ENCODE measurements at places on chromosomes 2 and 18. TPM values are rescaled to one million over a fixed set of nuclear protein-coding genes. Genes with fewer than 3 reads are reported as not detected.

DNA sequence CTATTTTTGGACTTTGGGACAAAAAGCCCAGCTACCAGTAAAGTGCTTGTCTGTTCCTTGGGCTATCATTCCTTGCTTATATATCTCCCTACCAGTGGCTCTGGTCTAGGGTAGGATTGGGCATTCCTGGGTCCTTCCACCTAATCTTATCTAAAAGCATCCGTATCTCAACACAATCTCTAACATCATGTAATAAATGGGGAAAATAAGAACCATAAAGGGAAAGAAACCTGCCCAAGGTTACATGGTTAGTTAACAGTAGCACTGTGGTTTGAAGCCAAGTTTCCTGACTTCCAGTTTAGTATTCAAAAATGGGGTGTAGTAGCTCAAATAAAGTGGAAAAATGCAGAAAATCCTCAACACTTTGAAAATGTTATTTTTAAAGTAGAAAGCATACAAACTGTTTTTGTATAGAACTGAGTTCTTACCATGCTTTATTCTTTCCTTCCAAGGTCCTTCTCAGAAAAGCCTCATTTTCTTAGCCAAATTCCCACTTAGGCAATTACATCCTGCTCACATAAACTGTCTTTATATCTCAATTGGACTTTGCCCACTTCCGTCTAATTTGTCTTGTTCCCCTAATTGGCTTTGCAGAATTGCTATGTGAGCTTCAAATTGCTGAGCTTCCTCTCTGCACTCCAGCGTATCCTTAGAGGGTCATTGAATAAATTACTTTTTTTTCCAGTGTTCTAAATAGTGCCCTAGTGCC is 273.1 kb upstream of the UBE2E3 start:
- DNase-seq: no peak

- DNase-seq: no peak
Measured at GRCh38 chr2:890214-890613, 60.4 kb upstream of the SNTG2 start.

GRCh38 chr18:68083776-68084175 is 567.3 kb upstream of the DSEL start:
- no peak for DNase-seq

GRCh38 chr2:204157684-204158083 is 221.1 kb downstream of the ICOS start:
- DNase-seq: no peak

- DNase-seq: no peak
Measured at GRCh38 chr2:21427606-21428005, 303.8 kb downstream of the TDRD15 start.

Gene ANKRD29
- 10.6 TPM for total RNA-seq

DNA sequence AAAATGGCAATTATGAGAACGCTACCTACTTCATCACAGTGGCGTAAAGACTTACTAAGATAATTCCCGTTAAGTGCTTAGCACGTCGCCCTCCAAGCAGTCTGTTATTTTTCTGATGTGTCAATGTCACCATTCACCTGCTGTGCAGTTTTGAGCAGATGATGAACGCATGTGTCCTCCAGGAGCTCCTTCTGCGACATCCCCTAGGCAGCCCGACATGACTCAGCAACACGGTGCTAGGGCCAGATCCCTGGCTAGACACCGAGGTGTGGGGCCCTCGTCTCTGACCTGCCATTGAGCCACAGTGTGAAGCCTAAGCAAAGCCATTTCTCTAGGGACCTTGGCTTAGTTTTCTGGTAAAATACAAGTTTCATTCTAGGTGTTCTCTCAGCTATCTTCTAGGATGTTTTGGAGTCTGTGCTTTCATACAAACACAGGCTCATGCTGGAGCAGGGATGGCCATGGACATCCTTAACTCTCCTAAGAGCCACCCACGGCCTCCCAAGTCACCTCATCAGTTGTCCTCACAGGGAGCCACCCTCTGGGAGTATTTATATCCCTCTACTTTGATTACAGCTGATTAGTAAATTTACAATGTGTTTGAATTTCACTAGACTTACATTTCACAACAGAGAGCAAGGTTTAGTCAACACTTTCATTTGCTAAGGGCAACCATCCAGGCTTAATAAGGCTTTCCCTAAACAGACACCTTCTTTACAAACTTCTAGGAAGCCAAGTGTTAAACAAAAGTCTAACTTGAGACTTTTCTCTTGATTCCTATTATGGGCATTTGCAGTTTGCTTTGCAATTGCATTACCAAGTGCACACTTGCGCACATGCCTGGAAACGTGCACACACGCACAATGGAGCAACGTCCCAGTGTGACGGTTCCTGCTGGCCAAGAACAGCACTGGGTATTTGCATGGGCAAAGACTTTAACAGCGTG is 376.8 kb upstream of the ID2 start:
- no peak for DNase-seq

GRCh38 chr2:199727801-199728200 is 123.2 kb downstream of the FTCDNL1 start:
- DNase-seq: no peak

DNA sequence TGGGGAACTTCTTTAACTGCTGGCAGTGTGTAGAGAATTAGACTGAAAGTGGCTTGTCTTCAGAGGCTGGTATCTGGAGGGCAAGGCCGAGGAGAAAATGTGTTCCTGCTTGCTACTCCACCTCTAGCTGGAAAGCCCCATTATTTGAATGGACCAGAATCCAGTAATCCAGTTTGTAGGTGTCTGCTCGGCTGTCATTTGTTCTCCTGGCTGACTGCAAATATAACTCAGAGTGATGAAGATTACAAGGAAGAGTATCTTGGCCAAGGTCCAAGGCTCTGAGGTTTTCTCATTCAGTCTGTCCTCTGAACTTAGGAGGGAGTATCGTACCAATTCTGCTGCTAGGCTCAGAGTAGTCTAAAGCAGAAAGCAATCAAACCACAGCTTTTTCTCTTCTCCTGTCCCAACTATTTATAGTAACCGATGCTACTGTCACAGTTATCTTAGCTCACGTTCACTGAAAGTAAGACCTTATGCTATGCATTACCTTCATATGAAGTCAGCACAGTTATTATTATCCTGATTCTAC is 228.6 kb downstream of the SETBP1 start:
- peak; percentile 32 for DNase-seq

Gene ADRA2B
- total RNA-seq: not detected

DNA sequence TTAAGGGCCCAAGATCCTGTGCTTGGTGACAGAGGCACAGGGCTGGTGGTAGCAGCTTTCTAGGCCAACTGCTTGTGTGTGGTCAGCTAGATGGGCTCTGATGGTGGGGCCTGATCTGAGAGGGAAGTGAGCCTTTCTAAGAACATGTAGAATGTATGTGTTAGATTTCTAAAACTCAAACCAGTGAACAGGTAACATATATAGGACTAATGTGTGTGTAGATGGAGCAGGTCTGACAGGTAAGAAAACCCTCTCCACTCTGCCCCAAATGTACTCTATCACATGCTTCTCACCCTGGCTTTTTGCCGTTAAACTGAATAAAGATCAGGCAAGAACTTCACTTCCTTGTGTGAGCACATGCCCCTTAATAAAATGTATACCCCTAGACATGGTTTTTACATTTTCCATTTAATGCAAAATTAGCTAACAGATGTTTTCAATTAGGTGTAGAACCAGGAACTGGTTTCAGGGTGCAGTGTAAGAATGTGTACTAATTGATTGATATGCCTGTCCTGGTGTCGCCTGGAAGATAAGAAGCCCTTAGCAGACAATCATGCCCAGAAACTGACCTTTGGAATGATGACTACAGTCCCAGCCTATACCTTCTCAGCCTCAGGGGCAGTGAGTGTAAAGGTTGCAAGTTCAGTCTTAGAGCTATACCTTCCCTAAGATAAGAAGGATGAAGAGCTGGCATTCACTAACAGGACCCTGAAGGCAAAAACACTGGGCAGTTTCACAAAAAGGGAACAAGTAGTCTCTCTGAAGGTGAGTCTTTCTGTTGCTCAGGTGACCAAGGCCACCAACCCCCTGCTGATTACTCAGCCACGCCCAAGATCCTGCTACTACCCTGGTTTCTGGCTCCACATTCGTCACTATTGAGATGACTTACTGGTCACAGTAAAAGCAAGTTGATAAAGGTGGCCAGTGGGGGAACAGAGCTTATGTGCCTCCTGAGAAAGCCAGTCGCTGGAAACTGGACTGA is 71.2 kb downstream of the SPATS2L start:
- peak; percentile 73 for DNase-seq

DNA sequence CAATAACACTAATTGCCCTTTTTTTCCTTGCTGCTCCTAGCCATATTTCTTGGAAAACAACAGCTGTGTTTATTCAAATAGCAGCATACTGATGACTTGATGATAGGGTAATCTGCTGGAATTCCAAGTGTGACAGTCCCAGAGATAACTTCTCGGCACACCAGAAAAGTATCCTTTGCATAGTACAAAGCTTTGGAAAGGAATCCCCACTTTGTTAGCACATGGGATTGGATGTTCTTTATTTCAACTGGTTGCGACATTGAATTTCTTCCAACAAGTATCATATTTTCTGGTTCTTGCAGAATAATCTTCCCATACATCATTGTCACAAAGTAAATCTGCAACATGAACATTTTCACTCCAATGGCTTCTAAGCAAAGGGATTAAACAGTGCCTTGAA is 445.8 kb upstream of the ACVR2A start:
- no peak for DNase-seq

DNA sequence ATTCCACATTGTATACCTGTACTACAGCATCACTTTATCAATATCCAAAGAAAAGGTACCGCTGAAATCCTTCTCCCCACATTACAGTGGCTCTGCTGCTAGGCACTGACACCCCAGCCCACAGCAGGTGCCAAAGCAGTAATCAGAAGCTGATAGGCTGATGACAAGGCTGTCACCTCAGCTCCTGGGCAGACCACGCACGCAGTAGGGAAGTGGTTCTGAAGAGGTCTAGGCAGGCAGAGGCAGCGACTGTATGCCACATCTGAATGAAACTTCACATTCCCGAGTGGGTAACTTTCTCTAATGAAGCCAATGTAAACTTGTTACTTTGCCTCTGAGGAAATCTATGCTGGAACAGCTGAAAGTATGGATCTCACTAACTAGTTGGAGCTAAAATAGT is 113.0 kb downstream of the MEP1B start:
- DNase-seq: no peak

DNA sequence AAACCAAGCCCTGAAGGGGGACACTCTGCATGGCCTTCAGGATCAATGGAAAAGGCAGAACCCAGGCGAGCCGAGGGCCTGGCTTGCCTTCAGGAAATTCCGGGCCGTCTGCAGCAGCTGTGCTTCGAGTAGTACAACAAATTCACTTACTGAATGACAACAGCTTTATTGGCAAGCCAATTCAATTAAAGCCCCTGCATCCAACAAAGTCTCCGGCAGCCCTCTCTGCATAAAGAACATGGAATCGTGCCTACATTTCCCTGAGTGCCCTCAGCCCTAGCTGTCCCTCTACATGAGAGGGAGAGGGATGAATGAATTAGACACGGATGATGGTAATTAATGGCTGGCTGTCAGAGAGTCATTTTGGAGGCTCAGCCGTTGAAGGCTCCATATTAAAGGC is 189.0 kb downstream of the BCL11A start:
- DNase-seq: no peak

Gene DTNA
- 5.2 TPM for total RNA-seq

DNA sequence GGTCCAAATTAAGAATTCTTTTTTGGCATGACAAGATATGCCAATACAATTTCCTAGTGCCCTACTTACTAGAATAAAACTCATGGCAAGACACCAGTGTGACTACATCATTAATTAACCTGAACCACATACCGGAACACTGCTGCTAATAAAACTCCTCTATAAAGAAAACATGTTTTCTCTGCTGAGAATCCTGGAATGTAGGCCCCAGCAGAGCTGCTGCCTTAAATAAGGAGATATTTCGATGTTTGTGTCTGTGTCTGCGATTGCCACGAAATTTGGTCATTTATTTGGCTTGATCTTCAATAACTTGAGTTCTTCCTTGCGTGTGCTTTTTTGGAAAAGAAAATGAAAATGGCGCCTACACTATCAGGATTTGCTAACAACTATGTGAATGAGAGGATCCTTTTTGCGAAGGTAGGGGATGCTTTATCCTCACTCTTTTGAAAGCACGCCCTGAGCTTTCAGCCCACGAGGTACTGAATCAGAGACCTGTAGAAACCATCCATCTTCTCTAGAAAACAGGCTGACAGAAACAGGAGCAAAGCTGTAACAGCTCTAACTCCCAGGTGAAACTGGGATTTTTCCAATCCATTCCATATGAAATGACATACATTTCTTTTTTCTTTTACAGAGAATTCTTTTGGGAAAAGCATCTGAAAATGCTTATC is 27.0 kb downstream of the KLF7 start:
- DNase-seq: no peak

Gene EMILIN1
- 0.17 TPM for total RNA-seq

Gene SCN9A
- total RNA-seq: 0.86 TPM

Gene PDE1A
- total RNA-seq: 3.7 TPM

Gene ANO7
- 0.62 TPM for total RNA-seq

GRCh38 chr18:79921984-79922965 is 29.2 kb downstream of the SLC66A2 start:
- no peak for DNase-seq

Gene NDC80
- 65.8 TPM for total RNA-seq

- no peak for DNase-seq
Measured at GRCh38 chr2:29786361-29786760, 135.0 kb downstream of the ALK start.

Gene ZSWIM2
- total RNA-seq: not detected

Gene MYCN
- total RNA-seq: not detected

DNA sequence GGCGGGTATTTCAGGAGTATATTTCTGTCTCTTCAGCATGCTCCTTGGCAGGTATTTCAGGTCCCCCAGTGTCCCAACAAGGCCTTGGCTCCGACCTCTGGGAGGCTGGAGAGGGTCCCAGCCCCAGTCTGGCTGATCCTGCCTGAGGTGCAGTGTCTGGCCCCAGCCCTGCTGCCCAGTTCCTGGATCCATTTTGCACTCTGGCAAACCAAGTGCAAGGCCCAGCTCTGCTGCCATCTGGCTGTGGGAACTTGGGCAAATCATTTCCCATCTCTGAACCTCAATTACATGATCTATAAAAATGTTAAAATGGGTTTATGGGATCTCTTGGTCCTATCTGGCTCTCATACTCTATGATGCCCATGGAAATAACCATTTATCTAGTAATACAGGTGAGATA is 63.6 kb downstream of the ZBTB7C start:
- DNase-seq: peak; percentile 20

Gene DNER
- 21.5 TPM for total RNA-seq

Gene ATL2
- total RNA-seq: 30.8 TPM

DNA sequence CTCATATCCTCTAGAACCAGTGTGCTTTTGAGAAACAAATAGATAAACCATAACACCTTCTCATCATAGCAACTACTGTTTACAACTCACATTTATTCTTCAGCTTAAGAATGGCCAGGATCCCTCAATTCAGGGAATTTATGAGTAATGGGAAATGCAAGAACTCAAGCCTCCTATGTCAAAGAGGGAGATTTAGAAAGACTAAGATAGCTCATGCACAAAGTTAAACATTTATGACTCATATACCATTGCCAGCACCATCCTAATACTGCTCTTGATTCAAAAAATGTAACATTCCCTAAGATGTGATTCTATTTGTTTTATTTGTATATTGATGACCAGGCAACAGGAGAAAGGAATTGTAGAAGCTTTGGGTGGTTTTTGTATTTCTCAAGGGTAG is 172.8 kb downstream of the CYP26B1 start:
- peak; percentile 71 for DNase-seq

Gene TTN
- 0.52 TPM for total RNA-seq

Data from M059J (cell line).